HL-60 (cell line): ENCODE measurements at places on chromosomes 6 and 20.

GRCh38 chr6:81697559-81697958 lies 54.9 kb downstream of the TENT5A start:
- DNase-seq: no peak

DNA sequence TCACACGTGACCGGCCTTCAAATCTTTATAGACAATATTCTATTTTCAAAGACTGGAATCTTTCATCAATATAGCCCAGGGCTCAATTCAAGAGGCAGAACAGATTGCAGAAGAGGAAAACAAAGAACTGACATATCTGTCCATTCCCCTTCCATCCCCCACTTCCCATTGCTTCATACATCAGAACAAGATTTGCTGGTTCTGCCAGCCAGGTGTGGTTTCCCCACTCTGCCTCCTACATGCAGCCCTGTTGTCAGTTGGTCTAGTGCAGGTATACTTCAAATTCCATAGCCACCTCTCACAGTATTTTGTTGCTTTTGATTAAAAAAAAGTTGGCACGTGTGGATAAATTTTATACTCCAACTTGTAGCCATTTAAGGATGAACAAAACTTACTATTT lies 174.9 kb downstream of the CD109 start:
- DNase-seq: no peak

DNA sequence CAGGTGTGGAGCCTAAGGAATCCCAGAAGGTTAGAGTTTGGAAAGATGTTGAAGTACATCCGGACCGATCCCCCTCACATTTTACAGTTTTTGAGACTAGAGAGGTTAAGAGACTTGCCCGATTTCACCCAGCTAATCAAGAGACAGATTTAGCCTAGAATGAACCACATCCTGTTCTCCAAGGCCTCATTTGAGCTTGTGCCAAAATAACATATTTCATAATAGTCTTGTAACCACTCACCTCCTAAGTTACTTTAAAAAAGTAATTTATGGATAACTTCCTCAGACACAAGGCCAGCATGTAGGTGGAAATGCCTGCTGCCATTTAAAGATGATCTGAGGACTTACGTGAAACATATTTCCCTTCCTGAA lies 39.8 kb upstream of the ARHGAP18 start:
- DNase-seq: peak; percentile 60

- DNase-seq: no peak
These were observed 51.7 kb downstream of the GFOD1 start for GRCh38 chr6:13435477-13436246.

GRCh38 chr6:5838656-5839396 lies 167.9 kb downstream of the NRN1 start:
- DNase-seq: no peak

DNA sequence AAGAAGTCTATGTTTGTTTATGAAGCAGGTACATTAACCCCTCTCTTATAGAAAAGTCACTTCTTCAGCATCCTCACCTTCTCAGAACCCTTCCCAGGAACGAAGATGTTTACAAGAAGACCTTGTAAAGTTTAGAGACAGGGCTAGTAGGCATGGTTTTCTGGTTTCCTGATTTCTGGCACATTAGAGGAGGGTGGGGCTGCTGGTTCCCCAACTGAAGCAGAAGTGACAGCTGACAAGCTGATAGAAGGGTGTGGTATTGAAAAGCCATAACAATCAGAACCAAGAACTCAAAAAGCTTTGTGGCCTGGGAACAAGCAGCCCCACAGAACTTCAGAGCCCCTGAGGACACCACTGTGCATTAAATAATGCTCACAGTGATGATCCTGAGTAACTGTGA lies 91.2 kb downstream of the RTN4IP1 start:
- no peak for DNase-seq

DNA sequence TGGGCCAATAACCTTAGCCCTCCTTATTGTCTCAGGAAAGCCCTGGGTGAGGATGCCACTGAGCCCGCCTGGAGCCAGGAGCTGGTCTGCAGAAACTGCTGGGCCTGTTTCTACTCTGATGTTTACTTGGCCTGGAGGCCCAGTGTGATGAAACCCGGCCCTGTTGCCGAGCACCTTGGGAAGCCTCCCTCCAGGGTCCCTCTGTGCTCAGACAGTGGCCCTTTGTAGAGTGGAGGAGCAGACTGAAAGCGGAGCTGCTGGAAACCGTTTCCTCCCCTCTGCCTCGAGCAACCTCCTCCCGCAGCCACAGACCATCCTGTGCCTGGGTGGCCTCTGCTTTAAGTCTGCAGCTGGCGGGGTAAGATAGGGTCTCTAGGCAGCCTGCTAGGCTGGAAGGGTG lies 84.1 kb upstream of the EPB41L1 start:
- no peak for DNase-seq

- DNase-seq: no peak
These were observed 67.5 kb downstream of the INSM1 start for GRCh38 chr20:20435453-20435852.

- no peak for DNase-seq
These were observed 38.7 kb upstream of the TFAP2A start for GRCh38 chr6:10453596-10453995.

DNA sequence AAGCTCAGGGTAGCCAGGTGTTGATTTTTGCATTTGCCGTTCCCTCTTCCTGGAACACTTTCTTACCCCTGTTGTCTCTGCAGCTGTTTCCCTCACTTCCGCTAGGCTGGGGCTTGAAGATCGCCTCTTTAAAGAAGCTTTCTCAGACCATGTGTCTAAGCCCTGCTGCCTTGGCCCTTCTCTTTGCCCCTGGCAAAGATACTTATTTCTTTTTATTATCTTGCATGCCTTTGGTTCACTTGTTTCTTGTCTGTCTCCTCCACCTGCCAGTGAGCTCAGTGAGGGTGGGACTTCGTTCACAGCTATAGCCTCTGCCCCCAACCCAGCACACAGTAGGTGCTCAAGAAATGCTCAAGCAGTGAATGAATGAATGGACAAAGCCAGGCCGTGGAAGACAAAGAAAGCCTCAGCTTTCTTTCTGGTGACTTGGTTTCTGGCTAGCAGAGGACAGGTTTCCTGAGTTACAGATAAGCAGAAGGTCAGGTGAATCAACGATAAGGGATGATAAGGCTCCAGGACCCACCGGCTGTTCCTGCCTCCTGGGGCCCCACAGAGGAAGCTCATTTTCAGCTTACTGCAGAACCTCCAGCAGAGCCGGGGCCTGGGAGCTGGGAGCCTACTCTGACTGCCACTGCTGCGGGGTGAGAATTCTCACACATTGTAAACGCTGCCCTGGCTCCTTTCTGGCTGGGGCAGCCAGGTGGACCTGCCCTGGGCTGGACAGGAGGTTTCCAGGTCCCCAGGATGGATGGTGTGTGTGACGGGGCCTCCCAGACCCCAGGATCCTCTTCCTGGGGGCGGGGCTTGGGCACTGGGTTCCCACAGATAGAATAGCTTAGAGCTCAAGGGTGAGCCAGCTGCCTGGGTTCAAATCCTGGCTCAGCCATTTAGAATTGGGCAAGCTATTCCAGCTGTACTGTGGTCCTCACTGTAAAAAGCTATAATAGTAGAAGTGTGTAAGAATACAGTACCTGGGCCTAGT lies 29.8 kb downstream of the SNAI1 start:
- no peak for DNase-seq

- DNase-seq: no peak
These were observed 1.2 kb upstream of the NTSR1 start for GRCh38 chr20:62707276-62707920.

DNA sequence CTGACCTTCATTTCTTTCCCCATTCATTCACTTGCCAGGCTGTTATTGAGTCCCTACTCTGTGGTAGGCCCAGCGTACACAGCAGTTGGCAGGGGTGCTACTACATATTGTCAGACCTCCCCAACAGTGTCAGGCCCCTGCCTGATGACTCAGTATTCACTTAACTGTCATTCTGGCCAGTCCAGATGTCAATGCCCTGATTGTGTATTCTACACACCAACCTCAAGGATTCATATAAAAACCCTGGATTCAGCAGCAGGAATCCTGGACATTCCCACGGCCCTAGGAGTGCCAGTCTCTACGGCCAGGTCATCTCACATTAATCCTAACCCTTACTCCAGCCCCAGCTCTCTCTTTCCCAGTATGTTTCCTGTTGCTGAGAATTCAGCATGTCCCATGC lies 151.5 kb downstream of the TASP1 start:
- DNase-seq: no peak

DNA sequence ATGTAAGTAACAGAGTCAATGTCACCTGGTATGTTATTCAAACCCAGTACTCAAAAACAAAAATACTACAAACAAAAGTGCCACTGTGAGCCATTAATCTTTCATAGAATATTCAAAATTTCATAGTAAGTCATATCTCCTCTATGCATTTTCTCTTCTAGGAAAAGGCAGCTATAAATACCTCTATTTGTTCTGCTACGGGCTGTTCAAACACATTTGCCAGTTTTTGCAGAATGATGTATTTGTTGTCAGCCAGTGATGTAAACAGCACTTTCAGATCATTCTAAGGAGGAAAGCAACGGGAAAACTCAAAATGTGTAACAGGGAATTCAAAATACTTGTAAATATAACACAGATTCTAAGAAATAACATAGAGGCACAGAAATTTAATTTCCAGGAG lies 388.2 kb downstream of the SYNE1 start:
- no peak for DNase-seq

- no peak for DNase-seq
These were observed 96.3 kb downstream of the SPTLC3 start for GRCh38 chr20:13105039-13105438.

DNA sequence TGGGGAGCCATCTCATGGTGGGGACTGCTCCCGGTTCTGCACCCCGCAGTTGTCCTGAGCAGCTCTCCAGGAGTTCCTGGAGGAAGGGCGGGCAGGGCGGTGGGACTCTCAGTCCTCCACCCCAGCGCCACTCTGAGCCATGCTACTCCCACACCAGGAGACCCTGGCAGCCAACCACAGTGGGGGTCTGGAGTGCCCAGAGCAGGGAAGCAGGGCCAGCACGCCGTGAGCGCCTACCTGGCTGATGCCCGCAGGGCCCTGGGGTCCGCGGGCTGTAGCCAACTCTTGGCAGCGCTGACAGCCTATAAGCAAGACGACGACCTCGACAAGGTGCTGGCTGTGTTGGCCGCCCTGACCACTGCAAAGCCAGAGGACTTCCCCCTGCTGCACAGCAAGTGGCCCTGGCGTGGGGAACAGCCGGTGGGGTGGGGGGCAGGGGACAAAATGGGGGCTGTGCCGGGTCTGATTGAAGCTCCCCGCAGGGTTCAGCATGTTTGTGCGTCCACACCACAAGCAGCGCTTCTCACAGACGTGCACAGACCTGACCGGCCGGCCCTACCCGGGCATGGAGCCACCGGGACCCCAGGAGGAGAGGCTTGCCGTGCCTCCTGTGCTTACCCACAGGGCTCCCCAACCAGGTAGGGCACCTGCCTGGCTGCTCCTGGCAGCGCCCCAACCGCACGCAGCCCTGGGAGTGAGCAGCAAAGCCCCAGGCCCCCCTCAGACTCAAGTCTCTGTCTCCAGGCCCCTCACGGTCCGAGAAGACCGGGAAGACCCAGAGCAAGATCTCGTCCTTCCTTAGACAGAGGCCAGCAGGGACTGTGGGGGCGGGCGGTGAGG lies 1.6 kb upstream of the TNFRSF6B start:
- DNase-seq: no peak

GRCh38 chr20:50303573-50304500 lies 113.2 kb downstream of the CEBPB start:
- no peak for DNase-seq

GRCh38 chr6:30591008-30591407 lies 19.8 kb downstream of the ABCF1 start:
- DNase-seq: no peak

DNA sequence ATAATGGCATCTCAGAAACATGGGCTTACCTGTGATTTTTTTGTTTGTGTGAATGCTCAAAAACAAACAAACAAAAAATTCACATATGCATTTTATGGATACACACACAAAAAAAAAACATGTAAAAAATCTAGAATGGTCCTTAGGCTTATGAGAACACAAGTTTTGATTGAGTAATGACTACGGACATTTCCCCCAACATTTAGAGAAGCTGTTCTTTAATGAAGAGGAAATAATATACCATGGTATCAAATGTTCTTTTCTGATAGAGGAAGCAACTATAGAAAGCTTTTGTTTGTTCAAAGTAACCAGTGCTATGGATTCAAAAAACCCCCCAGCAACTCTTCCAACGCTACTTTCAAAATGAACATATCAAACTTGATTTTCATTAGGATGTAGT lies 8.6 kb upstream of the CALHM6 start:
- DNase-seq: no peak
